ENCODE measurements at places on chromosomes 7 and 10. TPM values are rescaled to one million over a fixed set of nuclear protein-coding genes. Genes with fewer than 3 reads are reported as not detected.

The RHOBTB1 gene
- 9.0 TPM for total RNA-seq

The C10orf105 gene
- total RNA-seq: not detected

GRCh38 chr7:82172017-82172416 is 271.6 kb downstream of the CACNA2D1 start:
- DNase-seq: no peak

DNA sequence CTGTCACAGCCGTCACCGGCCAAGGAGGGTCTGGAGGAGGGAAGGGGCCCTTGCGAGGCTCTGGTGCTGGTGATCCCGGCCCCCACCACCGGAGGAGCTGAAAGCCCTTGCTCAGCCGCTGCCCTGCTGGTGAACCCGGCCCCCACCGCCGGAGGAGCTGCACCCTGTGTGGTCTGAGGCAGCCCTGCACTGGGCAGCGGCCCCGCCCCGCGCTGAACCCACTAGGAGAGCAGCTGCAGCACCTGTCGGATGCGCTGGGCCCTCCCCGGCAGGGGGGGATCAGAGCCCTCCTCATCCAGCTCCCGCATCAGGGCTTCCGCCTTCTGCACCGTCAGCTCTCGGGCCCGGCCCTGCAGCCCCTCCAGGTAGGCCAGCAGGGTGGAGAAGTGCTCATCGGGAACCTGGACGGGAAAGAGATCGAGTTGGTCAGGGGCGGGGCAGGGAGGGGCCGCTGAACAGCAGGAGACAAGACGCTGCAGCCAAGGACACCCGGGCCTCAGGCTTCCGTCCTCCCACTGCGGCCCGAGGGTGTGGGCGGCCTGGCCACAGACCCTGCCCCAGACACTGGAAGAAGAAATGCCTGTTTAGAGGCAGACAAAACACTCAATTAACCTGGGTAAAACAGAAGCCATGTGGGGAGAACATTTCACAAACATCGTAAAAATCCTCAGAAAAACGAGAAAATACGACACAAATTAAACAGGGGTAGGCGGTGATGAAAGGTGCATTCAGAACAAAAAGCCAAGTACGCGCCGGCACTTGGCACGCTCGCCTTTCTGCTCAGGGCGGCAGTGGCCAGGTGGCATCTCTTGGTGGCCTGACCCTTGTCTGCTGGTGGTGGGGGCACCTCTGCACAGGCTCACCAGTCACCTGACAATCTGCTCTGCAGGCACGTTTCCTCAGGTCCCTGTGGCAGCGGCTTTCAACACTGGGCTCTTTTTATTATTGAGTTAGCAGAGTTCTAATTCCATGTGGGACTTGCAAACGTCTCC is 14.7 kb downstream of the CYP2W1 start:
- peak; percentile 60 for DNase-seq

All from transverse colon (tissue), 4 donors.